ENCODE measurements at places on chromosomes 7 and 10.

- no peak for DNase-seq
Measured at GRCh38 chr10:132738454-132739224, 47.3 kb downstream of the NKX6-2 start.

DNA sequence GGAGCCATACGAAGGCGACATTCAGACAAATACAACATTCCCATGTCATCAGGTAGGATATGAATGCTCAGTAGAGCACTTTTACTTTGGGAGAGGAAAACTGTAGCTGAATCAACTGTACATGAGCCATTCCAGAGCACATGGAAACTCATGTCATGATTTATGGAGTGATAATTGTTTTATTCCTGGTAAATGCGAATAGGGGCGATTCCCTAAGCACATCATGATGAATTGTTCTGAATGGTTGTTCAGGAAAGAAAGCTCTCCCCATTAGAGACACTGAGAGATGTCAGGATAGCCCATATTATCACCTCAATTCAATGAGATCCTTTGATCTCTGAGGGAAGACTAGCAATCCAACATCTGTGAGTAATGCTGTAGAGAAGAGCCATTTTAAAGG, 243.6 kb downstream of the FOXP2 start:
- DNase-seq: no peak

- DNase-seq: no peak
Measured at GRCh38 chr7:75725306-75725705, 13.4 kb downstream of the HIP1 start.

DNA sequence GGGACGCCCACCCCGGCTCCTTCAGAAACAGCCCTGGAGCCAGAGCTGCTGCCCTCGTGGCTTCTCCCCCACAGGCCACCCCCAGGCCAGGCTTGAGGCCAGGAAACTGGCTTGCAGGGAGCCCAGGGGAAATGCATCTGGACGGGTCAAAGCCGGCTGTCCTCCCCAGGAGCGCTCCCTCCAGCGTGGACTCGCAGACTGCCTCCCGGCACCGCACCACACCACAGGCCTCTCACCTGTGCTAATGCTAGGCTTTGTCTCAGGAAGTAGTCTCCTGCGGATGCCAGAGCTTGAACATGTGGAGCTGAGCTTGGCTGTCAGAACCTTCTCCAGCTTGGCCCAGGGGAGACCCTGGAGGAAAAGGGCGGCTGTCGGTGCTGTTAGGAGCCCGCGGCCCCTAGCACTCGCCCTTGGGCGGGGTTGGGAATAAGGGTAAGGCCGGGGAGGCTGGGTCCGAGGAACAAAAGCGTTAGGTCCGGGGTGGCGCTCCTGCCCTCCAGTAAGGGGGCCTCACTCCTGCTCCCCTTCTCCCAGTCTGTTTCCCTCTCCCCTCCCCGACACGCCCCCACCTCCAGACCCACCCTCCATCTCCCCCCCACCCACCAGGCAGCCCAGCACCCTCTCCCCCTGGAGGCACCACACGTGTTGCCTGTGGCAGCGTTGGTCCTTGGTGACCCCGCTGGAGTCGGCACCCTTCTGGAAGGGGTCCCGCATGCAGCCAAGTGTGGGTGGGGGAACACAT, 21.6 kb upstream of the DRGX start:
- DNase-seq: no peak
